ENCODE measurements at places on chromosomes 3 and 15.

DNA sequence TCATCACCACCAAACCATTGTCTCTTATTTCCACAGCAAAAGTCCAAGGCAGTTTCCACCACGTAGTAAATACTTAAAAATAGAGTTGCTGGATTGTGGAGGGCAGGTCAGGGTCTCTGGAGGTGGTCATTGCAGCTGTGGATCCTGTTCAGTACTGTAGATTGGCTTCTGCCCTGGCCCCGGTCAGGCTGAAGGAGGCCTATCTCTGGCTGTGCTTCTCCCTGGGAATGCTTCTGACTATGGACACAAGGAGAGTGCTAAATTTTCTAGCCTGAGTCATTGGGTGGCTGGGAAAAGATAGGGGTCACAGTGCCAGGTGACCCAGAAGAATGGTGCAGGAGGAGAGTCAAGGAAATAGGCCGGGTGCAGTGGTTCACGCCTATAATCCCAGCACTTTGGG lies 26.3 kb upstream of the GMPPB start:
- no peak for DNase-seq

GRCh38 chr3:140816372-140817195 lies 125.1 kb upstream of the SLC25A36 start:
- no peak for DNase-seq

- DNase-seq, result peak; percentile 49
These were observed 462.0 kb downstream of the PDCD6IP start for GRCh38 chr3:34260271-34261000.

DNA sequence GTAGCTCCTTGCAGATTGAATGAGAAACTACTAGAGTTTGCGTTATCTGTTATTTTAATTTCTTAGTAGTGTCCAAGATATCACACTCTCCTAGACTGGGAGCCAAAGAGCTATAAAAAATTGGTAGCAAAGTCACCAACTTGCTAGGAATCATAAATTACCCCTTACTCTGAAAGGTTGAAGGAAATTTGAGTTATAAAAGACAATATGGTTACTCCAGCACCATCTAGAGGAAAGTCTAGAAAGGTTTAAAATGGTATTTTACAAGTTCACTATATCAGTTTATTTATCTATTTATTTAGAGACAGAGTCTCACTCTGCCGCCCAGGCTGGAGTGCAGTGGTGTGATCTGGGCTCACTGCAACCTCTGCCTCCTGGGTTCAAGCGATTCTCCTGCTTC lies 121.6 kb downstream of the RBPMS2 start:
- DNase-seq, result no peak

DNA sequence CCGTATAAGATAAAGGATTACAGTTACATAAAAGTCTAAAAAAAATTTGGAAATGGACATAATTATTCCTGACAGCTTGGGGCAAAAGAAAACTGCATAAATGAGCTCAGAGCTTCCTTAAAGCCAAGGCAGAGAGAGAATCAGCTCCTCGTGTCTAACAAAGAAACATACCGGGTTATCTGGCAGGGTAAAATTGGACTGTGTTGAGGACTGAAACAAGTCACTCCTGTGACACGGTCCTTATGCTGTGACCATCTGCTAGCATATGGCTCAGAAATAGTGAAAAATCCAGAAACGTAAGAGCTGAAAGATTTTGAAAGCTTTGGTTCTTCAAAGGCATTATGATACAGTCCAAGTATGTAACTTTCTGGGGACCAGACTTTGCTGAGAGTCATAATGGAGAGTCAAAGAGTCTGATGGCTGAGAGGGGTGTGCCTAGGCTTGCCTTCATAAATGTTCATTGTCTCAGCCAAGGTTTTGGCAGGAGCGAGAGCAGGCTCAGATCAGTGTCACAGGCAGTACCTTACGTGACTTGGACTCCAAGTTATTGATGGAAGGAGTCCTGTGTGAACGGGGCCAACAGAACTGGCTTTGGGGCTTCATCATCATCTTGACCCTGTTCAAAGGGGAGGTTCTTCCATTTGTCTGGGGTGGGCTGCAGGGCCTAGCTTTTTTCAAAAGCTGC lies 12.5 kb downstream of the MAP6D1 start:
- DNase-seq, result no peak

- DNase-seq, result no peak
These were observed 47.4 kb upstream of the CGNL1 start for GRCh38 chr15:57328897-57329296.

GRCh38 chr3:111107662-111108035 lies 36.0 kb downstream of the NECTIN3 start:
- no peak for DNase-seq

- no peak for DNase-seq
These were observed 115.6 kb downstream of the ETFA start for GRCh38 chr15:76195506-76196268.

DNA sequence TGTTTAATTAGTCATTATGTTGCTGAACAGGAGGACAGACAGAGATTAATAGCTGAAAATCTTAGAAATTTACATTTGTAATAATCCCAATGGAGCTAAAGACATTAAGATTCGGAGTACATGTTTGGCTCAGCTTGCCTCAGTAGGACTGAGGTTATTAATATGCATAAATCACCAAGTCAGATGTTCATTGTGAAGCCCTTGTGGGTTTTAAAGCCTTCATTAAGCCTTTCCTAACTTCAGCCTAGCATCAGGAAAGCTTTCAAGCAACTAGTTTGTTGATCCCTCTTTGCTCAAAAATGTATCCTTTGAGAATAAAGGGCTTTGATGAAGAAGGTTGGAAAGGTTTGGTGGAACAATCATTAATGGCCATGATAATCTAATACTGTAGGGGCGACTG lies 178.2 kb upstream of the CGNL1 start:
- no peak for DNase-seq

DNA sequence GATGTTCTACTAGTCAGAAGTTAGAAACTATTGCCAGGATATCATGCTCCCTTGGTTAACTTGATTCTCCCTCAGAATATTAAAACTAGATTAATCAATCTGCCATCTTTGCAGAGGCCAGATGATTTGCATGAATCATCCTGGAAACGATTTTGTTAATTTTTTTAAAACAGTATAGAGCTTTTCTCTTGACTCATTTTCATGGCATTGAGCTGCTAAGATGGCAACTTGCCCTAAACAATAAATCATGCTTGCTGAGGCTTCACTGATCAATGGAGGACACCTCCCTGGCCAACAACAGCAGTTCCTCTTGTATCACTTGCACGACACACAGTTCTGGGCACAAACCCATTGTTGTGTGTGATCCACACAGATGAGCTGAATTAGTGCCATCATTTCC lies 109.1 kb downstream of the COL6A6 start:
- no peak for DNase-seq

DNA sequence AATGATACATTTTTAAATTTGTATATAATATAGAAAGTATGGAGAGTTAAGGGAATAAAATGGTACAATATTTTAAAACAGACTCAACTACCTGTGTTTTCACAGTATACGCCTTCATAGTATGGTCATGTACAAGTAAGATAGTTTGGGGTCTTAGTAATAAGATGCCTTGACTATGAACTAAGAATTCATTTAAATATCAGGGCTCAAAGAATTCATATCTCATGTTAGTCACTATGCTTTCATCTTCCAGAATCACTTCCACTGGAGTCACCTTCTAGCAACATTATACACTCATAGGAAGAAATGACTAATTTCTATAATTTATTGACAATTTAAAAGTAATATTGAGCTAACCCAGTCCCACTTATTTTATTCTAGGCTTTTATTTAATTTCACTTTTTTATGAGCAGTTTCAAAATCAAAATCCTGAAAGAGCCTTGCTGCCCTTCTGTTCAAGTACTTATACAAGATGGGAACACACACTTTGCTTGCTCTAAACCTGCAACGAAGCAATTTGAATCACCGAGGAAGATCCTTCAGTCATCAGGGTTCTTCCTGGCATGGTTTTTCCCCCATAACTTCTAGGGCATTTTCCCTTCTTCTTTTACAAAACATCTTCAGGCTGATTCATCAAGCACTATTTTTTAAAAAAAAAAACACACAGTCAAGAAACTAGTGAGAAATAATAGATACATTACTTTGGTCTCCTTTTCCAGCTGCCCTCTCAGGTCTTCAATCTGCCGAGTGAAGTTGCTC lies 94.1 kb downstream of the MYH15 start:
- DNase-seq, result no peak

DNA sequence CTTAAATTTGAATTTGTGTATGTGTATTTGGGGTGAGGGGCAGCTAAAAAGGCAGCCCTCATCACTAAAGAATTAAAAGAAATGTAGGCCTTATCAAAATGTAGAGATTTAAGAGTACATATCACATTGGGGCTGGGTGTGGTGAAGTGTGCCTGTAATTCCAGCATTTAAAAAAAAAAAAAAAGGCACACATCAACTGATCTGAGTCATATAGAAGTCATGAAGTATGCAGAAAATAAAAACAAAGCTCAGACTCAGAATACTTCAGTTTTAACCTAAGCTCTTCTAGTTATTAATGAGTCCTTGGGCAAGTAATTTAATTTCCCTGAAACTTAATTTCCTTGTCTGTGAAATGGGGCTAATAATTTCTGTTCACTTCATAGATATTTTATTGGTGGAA lies 31.6 kb downstream of the SLC24A1 start:
- no peak for DNase-seq

DNA sequence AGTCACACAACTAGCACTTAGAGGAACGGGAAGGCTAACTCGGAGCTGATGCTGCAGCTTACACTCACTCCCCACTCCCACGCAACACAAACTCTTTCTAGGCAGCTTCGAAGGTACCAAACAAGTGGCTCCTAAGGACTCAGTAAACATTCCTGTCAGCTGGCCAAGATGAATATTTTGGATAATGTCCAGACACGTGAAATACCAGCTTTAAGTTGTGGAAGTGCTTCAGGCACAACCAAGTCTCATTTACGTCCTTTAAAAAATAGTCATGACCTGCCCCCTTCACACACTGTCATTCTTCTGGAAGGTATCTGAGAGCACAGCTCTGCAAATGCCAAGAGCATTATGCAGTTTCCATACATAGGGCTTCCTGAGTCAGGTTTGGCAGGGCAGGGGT lies 1005.9 kb upstream of the CFAP20DC start:
- no peak for DNase-seq

DNA sequence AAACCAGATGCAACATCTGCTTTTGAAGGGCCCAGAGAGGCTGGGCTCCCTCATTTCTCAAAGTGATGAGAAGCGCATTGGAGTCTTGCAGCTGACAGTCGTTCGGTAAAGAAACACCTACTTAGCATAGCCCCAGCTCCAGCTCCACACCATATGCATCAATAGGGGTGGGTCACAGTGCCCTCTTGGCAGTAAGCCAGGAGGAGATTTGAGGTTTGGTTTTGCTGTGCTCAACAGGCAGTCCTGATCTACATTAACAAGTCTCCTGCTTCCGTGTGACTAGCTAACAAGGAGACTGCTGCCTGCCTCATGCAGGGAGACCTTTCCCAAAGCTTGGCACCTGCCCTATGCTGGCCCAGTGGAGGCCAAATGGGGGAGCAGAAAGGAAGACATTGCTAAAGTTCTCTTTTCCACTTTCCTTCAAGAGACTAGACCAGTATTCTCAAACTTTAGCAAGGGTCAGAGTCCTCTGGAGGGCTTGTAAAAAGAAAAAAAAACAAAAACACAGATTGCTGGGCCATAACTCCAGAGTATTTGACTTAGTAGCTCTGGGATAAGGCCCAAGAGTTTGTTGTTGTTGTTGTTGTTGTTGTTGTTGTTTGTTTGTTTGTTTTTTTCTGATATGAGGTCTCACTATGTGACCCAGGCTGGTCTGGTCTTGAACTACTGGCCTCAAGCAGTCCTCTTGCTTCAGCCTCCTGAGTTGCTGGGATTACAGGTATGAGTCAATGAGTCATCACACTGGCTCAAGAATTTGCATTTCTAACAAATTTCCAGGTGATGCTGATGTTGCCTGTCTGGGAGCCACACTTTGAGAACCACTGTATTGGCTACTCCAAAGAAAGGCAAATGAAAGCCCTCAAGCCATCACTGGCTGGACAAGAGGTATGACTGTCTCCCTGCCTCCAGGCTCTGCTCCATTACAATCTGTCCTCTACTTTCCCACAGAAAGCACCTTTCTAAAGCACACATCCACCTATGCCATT lies 294.9 kb downstream of the RORA start:
- DNase-seq, result peak; percentile 93

DNA sequence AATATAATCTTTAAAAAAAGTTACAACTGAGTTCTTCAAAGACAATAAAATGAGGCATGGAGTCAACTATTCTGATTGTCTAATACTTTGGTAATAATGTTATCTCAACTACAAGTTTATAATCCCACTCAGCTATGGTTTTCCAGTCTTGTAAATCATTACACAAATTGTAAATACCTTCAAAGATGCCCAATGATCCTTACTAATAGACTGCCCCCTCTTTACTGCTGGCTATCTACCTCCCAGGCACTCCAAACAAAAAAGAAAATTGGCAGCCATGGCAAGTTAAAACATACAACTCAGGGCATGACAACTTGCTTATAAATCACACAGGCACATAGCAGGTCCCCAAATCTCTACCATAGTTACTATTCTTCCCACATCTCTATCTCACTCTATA lies 58.5 kb downstream of the ZNF280D start:
- DNase-seq, result no peak

- DNase-seq, result peak; percentile 84
These were observed 28.5 kb downstream of the BTD start for GRCh38 chr3:15629860-15630597.

DNA sequence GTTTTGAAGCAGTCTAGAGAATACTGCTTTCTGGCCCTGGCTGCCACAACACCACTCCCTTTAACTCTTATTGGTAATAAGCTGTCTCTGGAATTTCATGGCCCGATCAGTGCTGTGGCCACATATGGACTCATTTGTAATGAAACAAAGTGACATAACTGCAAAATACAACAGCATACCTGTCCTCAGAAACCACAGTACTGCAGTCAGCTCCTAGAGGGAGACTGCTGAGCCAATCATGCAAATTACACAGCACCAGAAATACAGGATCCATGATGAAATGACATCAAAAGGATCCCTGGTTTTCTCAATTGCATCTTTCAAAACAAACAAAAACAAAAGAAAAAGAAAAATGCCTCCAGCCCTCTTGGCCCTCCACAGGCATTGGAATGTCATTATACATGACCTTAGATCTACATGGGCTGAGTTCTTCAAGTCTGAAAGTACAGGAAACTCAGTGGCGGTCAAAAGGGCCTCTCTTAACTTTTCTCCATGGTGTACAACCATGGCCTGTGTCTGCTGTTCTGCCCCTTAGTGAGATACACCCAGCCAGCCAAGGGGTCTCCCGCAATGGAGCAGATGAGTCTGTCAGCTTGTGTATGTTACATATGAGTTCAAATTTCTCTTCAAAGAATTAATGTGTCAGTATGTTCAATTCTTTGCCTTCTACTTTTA lies 24.9 kb upstream of the KBTBD12 start:
- DNase-seq, result no peak

- no peak for DNase-seq
These were observed 695.0 kb upstream of the GRM7 start for GRCh38 chr3:6165951-6166350.

DNA sequence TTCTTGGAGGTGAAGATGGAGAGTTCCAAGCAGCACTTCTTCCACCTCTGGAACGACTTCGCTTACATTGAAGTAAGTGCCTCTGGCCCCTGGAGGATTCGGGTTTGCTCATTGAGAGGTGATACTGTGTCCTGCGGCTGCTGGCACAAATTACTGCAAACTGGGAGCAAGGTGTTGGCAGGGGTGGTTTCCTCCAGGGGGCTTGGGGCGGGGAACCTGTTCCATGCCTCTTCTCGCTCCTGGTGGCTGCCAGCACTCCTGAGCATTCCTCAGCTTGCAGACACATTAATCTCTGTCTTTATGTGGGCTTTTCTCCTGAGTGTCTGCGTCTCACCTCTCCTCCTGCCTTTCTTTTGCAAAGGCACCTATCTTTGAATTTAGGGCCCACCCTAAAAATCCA lies 47.4 kb downstream of the MESD start:
- no peak for DNase-seq

GRCh38 chr3:44234648-44235268 lies 6.9 kb upstream of the TOPAZ1 start:
- DNase-seq, result no peak
